AG08396 (cell line): ENCODE measurements at places on chromosomes 6 and 20.

DNA sequence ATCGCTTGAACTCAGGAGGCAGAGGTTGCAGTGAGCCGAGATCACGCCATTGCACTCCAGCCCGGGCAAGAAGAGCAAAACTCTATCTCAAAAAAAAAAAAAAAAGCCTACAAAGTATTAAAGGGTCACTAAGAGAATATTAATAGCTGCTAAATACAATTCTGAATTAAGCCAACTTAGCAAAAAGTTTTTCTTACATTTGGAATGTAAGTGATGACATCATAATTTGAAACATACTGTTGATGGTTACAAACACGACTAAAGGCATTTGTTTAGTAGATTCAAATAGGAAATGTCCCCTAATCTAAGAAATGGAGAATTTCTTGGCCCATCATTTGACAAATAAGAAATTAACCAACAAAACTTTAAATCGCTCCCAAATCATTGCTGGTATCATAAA, 282.8 kb downstream of the RNGTT start:
- DNase-seq, result no peak

DNA sequence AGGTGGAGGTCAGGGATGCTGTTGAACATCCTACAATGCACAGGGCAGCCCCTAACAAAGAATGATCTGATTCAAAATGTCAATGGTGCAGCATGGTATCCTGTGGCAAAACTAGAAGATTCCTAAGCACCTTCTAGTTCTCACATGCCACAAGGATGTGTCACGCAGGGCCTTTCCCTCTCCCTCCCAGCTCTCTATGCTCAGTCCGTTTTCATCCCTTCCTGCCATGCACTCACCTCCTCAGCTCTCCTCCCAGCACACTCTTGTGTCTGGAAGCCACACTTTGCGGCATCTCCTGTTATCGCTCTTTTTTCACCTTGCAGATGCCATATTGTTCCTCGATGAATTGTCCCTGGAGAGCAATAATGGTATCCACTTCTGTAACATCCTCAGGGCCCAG, 263.4 kb downstream of the CDC5L start:
- peak; percentile 25 for DNase-seq

- DNase-seq, result no peak
Measured at GRCh38 chr6:83605517-83605916, 93.2 kb downstream of the PRSS35 start.

DNA sequence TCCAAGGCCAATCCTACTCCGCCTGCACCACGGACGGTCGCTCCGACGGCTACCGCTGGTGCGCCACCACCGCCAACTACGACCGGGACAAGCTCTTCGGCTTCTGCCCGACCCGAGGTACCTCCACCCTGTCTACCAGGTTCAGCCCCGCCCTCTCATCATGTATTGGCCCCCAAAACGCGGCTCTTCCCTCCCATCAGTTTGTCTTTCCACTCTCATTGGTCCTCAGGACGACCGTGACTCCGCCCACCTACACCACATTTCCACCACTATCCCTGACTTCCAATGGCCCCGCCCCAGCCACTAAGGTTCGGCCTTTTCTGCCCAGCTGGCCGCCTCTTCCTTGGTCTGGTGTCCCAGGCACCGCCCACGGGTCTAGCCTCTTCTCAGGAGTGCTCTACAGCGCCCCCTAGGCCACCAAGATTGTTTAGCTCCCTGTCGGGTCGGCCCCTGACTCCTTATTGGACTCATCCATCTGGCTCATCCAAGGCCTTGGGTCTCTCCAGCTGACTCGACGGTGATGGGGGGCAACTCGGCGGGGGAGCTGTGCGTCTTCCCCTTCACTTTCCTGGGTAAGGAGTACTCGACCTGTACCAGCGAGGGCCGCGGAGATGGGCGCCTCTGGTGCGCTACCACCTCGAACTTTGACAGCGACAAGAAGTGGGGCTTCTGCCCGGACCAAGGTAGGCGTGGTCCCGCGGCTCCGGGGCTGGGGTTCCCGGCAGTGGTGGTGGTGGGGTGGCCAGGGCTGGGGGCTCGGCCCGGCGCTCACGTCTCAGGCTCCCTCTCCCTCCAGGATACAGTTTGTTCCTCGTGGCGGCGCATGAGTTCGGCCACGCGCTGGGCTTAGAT, 3.1 kb downstream of the MMP9 start:
- peak; percentile 66 for DNase-seq

DNA sequence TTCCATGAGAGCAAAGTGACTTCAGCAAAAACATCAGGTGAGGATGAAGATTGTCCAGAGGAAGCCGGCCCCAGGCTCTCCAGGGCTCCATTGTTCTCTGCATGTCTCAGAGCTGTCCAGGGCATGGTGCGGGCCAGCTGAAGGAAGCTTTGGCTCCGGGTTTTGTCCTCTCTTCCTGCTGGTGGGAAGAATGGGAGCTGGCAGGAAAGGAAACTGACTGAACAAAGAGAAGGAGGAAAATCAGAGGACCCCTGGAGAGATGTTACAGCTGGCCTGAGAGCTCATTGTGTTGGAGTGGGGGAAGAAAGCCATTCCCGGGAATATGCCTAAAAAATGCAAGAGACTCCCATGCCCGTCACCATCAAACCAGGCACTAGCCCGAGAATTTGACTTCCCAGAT, 27.1 kb downstream of the PRND start:
- DNase-seq, result no peak

GRCh38 chr6:50815436-50816114, 3.1 kb upstream of the TFAP2B start:
- no peak for DNase-seq

- peak; percentile 74 for DNase-seq
Measured at GRCh38 chr20:46520976-46521579, 7.7 kb upstream of the ZNF334 start.

- DNase-seq, result no peak
Measured at GRCh38 chr6:73290435-73290834, 27.4 kb upstream of the KHDC1 start.

DNA sequence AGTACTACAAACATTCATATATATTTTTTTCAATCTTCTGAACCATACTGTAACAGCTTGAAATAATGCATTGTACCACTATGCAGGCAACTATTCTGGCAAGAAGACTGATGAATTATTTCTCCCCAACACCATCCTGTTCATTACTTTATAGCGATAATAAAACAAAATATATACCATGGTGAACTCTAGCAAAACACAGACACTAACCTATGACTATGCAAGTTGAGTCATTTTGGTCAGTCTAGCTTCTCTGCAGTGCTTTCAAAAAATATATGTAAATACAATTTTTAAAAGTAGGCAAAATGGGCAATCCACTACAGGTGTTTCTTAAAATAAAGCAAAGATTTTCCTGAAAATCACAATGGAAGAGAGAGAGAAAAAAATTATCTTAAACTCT, 20.3 kb downstream of the PHIP start:
- no peak for DNase-seq

- DNase-seq, result no peak
Measured at GRCh38 chr6:145865595-145865994, 51.0 kb upstream of the FBXO30 start.

- DNase-seq, result no peak
Measured at GRCh38 chr6:140183881-140184280, 809.4 kb upstream of the CITED2 start.

DNA sequence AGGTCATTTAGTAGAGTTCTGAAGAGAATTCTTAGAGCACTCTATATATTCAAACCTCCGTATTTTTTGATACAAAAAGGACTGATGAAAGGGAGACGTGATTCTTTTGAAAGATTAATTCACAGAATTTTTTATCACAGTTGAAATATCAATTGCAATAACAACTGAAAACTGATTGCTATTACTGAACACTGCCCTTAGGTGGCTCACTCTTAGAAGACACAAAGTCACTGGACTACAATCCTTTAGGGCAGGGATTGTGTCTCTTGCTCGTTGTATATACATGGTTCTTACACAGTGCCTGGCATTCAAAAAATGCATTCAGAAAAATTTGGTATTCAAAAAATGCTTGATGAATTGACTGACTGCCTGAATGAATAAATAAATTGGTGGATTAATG, 17.1 kb upstream of the CALHM6 start:
- peak; percentile 30 for DNase-seq

- no peak for DNase-seq
Measured at GRCh38 chr6:132623106-132623845, 799 bp downstream of the TAAR2 start.

- no peak for DNase-seq
Measured at GRCh38 chr20:48772183-48772976, 55.4 kb downstream of the PREX1 start.

DNA sequence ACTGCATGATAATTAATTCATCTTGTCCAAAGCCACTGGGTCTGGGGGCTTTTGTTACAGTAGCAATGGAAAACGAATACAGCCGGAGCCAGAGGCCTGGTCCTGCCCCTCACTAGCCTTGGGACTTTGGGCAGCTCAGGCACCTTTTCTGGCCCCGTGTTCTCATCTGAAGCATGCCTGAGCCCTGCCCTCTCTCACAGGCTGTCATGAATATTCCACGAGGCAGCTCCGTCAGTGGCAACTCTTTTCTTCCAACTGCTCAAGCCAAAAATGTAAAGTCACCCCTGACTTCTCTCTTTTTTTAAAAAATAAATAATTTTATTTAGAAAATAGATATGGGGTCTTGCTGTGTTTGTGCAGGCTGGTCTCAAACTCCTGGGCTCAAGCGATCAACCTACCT, 5.3 kb downstream of the BNIP5 start:
- no peak for DNase-seq

DNA sequence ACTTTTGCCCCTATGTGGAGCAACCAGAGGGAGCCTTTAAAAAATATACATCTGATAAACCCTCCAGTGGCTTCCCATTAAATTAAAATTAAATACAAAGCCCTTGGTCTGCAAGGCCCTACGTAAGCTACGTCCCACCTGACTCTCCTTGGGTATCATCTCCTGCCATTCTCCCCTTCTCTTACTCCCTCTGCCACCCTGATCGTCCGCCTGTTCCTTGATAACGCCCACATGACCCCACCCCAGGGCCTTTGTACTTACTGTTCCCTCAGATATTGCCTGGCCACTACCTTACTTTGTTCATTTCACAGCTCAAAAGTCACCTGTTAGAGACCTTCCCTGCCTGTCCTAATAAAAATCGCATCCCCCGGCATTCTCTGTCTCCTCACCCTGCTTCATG, 5.4 kb upstream of the NFATC2 start:
- no peak for DNase-seq

GRCh38 chr6:166076625-166077024, 91.0 kb downstream of the TBXT start:
- no peak for DNase-seq

DNA sequence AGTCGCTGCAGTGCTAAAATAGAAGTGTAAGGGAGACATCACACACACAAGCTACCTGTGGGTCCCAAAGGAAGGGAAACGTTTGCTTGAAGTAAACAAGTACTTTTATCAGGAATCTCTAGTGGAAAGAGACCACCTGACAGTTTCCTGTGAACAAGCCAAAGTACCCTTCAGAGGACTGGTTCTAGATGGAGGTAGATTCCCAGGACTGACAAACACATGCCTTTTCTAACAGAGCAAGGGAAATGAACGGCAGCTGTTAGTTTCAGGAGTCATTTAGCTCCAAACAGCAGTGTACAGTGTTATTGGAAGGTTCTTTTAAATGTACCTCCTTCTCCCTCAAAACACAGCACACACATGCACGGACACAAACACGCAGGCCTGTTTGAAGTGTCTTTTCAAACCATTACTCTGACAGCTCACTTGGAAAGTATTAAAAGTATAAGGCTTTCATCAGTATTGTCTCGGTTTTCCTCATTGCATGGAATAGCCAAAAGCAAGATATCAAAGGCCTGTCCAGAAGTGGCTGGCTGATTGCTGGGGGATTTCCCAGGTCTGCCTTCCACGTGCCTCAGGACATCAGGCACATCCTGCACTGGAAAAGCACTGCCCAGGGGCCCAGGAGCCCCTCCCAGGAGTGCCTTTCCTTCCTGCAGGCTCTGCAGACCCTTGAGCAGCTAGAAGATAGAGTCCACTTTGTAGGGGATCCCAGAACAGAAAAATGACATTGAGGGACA, 393.2 kb upstream of the SOX4 start:
- DNase-seq, result no peak

- no peak for DNase-seq
Measured at GRCh38 chr6:127510876-127511275, 8.3 kb downstream of the MTCL3 start.

- DNase-seq, result peak; percentile 55
Measured at GRCh38 chr6:30557683-30557981, 537 bp downstream of the PRR3 start.

GRCh38 chr20:57104651-57105204, 161.7 kb downstream of the BMP7 start:
- no peak for DNase-seq

DNA sequence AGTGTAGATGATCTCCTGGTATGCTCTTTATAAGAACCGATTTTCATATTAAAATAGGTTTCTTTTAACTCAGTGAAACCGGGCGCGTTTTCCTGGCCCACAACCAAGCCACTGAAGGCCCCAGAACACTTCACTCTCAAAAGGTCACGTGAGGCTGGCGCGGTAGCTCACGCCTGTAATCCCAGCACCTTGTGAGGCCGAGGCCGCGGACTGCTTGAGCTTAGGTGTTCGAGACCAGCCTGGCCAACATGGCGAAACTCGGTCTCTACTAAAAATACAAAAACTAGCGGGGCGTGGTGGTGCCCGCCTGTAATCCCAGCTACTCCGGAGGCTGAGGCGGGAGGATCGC, 402 bp upstream of the TAF8 start:
- no peak for DNase-seq

DNA sequence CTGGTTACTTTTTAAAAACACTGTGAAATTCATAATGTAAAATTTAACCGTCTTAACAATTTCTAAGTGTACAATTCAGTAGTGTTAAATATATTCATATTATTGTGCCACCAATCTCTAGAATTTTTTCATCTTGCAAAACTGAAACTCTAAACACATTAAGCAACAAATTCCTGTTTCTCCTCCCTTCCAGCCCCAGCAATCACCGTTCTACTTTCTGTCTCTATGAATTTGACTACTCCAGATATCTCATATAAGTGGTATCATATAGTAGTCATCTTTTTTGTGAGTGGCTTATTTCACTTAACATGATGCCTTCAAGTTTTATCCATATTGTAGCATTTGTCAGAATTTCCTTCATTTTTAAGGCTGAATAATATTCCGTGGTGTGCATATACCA, 44.7 kb downstream of the RSPH3 start:
- no peak for DNase-seq

DNA sequence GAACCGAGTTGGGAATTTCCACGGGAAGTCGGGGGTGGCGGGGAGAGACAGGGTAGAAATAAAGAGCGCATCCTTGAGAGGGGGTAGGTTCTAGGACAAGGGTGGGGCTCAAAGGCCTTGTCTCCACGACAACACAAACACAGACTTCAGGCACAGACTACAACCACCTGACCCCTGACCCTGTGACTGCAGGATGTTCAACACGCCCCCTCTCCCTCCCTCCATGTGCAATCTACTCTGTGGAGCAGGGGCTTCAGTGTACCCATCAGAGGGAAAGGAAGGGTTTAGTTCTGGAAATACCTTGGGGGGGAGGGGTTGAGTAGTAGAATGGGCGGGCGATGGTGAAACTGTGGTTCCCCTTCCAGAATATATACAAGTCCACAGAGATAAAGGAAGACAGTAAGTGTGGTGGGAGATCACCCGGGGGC, 651 bp upstream of the TAPBP start:
- DNase-seq, result peak; percentile 61

GRCh38 chr6:154504102-154504501, 6.4 kb downstream of the CNKSR3 start:
- DNase-seq, result no peak

GRCh38 chr20:21395051-21395665, 2.2 kb downstream of the NKX2-4 start:
- DNase-seq, result no peak

- DNase-seq, result no peak
Measured at GRCh38 chr6:106178900-106179299, 92.8 kb downstream of the PRDM1 start.
